ENCODE measurements at places on chromosomes 6 and 20. TPM values are rescaled to one million over a fixed set of nuclear protein-coding genes. Genes with fewer than 3 reads are reported as not detected.

NRSN1 gene
- total RNA-seq = 31.6 TPM

GJA10 gene
- not detected for total RNA-seq

NT5E gene
- 3.8 TPM for total RNA-seq

CD40 gene
- 0.31 TPM for total RNA-seq

GMEB2 gene
- total RNA-seq = 9.7 TPM

Measured in parietal lobe (tissue), 2 donors.